ENCODE measurements at places on chromosomes 4 and X.

DNA sequence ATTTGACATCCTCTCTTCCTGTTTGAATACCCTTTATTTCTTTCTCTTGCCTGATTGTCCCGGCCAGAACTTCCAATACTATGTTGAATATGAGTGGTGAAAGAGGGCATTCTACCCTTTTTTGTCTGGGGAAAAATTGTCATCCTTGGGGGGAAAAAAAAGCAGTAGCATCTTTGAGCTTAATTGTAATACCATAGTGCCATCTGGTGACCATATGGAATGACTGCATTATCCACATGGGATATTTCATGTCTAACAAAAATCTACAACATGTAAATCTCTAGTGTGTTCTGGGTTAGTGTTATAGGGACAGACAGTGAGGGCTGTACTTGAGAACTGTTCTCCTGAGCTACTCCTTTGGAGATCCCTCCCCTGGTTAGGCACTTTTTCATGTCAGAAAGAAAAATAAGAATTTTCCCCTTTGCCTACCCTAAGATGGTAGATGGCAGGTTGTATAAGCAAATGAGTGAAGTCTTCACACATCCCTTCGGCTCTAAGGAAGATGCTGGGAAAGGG is 26.0 kb downstream of the CAPN6 start:
- no peak for DNase-seq

DNA sequence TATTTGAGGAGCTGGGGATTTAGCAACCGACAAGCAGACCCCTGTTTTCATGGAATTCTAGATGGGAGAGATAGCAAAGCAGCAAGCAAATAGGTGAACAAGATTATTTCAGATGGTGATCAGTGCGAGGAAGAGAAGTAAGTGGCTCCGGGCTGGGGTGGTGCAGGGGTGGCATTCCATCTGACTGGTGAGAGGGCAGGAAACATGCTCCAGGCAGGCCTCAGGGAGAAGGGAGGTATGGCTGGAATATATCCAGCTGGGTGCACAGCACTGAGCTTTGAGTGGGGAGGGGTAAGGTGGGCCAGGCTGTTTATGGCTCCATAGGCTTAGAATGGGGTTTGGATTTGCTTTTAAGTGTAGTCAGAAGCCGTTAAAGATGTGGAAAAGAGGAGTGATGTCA is 21.2 kb downstream of the PTTG2 start:
- DNase-seq, result no peak

GRCh38 chr4:123096038-123096437 is 173.6 kb upstream of the NUDT6 start:
- DNase-seq, result no peak

DNA sequence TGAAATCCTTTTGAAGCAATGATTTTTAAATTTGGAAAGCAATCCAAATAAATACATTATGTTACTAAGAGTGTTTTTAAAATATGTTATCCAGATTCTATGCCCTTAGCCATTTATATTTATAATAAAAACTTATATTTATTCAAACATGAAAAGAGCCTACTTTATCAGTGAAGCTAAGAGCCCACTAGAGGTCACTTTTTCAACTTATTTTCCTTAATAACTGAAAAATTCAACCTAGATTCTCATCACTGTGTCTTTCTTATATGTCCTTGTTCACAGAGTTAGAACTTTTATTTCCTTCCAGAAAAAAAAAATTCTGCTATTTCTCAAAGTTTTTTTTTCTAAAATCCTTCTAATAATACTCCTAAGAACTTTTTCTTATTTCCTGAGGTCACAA is 23.9 kb downstream of the PRDM8 start:
- no peak for DNase-seq

DNA sequence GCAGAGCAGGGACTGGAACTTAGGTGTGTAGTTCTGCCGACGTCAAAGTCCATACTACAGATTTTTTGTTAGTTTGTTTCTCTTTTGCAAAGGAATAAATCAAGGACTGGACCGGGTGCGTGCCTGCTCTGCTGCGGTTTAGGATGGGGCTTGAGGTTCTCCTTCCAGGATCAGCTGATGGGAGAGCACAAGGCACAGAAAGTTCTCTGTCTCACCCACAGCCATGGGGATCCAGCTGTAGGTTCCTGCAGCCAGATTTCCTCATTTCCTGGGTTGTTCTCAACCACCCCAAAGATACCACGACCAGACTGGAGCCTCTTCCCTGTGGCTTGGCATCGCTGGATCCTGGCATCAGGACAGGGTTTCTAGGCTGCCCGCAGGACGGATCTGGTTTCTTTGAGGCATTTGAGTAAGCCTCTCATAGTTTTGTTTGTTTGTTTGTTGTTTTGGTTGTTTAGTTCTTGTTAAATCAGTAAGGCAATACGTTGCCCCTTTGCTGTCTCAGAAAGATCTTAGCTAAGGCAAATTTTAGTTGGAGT is 789 bp upstream of the SRPX start:
- DNase-seq, result no peak

DNA sequence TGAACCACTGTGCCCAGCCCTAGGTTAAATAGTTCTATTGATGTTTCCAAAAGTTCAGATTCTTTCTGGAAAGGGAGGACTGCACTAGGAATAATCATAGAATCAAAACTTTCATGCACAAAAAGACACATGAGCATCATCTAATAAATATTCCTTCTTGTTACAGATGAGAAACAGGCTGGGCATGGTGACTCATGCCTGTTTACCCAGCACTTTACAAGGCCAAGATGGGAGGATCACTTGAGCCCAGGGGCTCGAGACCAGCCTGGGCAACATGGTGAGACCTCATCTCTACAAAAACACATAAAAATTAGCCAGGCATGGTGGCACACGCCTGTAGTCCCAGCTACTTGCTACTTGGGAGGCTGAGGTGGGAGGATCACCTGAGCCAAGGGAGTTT is 27.7 kb downstream of the LARP7 start:
- DNase-seq, result no peak
